GM23338 (cell line): ENCODE measurements at places on chromosomes 7 and 10. TPM values are rescaled to one million over a fixed set of nuclear protein-coding genes. Genes with fewer than 3 reads are reported as not detected.

Gene ZNF853
- 0.32 and 0.78 TPM in 2 replicates for polyA plus RNA-seq

Gene FEZF1
- 0.87 and 1.0 TPM in 2 replicates for polyA plus RNA-seq

Gene C10orf105
- 0.15 and 0.19 TPM in 2 replicates for polyA plus RNA-seq

Gene TMEM178B
- 2.9 and 4.9 TPM in 2 replicates for polyA plus RNA-seq

Gene ADAMTS14
- polyA plus RNA-seq: 1.5 and 1.9 TPM in 2 replicates

Gene BUB3
- polyA plus RNA-seq: 197 and 243 TPM in 2 replicates

Gene ENTPD1
- 2.5 and 3.6 TPM in 2 replicates for polyA plus RNA-seq

Gene ACTR3C
- polyA plus RNA-seq: 1.8 and 3.5 TPM in 2 replicates

Gene ITGB1
- 309 and 317 TPM in 2 replicates for polyA plus RNA-seq

Gene KCP
- 0.99 and 1.1 TPM in 2 replicates for polyA plus RNA-seq

Gene ANKIB1
- polyA plus RNA-seq: 17.1 and 19.1 TPM in 2 replicates

Gene CYP2C8
- polyA plus RNA-seq: 0.99 and 1.2 TPM in 2 replicates
